ENCODE measurements at places on chromosomes 5 and 9.

DNA sequence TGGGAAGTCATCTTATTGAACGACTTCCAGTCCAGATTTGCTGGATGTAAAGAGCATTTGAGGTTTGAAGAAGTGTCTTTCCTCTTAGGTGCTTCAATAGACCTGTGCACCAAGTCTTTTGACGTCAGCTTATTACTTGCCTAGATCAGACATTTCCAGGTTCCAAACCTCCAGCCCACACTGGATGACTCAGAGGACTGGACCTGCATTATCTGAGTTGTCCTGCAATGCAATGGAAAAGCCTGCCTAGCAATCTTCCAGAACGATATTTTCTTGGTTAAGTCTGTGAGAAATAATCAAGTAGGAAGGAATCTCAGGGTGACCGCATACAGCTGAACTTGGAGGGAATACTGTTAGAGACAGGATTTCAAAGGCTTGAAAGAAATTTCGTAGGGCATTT is 147.2 kb upstream of the MOCS2 start:
- peak; percentile 96 for DNase-seq

DNA sequence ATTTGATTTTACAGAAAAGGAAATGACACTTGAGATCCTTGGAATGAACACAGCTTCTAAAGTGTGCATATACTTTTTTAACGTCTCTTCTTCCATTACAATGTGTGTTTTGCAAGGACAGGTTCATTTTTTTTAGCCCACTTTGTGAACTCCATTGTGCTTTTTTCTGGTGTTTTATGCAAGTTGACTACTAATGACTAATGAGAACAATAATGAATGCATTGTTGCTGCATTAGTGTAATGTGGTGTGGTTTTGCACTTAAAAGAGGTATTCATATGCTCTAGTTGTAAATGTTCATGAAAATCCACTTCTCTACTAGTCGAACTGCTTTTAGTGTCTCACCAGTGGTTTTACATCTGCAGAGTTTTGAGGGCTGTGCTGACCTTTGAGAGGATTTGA is 93.6 kb downstream of the UHRF2 start:
- DNase-seq, result peak; percentile 56

GRCh38 chr5:52743970-52744369 is 43.7 kb upstream of the ITGA1 start:
- peak; percentile 68 for DNase-seq

DNA sequence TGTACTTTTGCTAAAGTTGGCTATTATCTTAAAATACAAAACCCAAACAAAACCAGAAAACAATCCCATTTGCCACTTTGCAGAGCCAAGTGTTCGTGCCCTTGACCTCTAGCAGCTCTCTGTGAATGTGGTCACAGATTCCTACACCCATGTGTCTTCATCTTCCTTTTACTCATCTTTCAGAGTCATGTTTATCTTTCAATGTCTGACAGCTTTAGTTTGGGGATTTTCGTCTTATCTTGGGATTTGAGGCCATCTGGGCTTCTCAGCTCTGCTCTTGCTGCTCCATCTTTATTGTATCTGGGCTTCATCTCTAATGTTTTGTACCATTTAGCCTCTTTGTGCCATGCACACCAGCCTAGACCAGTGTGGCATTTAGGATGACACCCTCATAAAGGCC is 81.0 kb downstream of the DAPK1 start:
- peak; percentile 90 for DNase-seq

- DNase-seq, result no peak
These were observed 50.7 kb upstream of the FREM1 start for GRCh38 chr9:14960881-14961280.

DNA sequence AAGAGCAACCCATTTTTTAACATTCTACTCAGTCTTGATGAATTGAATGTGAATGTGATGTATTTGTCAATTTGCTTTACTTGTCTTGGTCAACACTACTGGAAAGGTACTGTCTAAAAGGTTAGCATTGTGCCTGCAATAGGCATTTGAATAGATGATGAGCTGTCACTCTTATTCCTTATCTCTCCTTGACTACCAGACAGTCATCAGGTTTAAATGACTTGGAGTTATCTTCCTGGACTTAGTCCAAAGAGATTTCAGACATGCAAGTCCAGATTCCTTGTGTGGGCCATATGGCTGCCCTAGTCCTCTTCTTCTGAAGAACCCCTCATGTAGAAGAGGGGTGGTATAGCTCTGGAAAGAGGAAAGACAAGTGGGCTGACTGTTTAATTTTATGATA is 4.8 kb downstream of the ARHGEF28 start:
- DNase-seq, result peak; percentile 52

DNA sequence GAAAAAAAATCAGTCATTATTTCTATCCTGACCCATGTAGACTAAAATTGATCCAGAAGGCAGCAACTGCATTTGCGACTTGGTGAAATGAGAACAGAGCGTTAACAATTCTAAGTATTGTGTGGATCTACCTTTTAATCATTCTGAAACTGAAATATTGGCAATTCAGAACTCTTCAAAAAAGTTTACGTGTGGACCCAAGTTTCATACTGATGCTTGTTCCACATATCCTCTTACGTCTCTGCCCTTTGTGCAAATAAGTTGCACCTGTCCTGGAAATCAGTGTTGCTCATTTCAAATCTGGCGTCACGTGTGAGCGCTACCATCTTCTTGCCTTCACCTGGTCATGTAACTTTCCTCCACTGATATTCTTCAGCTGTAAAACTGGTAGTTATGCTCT is 74.7 kb downstream of the NTRK2 start:
- DNase-seq, result no peak

GRCh38 chr9:111876179-111876578 is 20.4 kb upstream of the UGCG start:
- DNase-seq, result no peak

GRCh38 chr5:3592298-3592697 is 3.3 kb upstream of the IRX1 start:
- DNase-seq, result no peak

DNA sequence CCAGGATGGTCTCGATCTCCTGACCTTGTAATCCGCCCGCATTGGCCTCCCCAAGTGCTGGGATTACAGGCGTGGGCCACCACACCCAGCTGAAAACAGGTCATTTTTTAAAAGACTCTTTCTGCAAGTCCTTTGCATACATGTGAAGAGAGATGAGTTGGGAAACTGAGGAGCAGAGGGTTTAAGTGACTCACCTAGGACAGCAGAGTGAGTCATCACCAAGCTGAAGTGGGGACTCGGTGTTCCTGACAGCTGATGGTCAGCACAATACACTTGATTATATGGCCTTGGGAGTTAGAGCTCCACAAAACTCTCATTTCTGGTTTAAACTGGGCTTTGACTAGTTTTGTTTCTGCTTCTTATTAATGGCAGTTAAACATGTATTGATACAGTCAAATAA is 38.1 kb upstream of the SSBP2 start:
- DNase-seq, result peak; percentile 76

GRCh38 chr9:73133022-73133651 is 18.5 kb upstream of the ANXA1 start:
- DNase-seq, result no peak

- peak; percentile 28 for DNase-seq
These were observed 393.7 kb upstream of the SMC2 start for GRCh38 chr9:103700195-103700962.

- DNase-seq, result no peak
These were observed 375.7 kb upstream of the CDH10 start for GRCh38 chr5:25020454-25020853.

- DNase-seq, result peak; percentile 98
These were observed 294.5 kb upstream of the TAS2R1 start for GRCh38 chr5:9924614-9925013.

- no peak for DNase-seq
These were observed 30.1 kb upstream of the PRDM12 start for GRCh38 chr9:130634191-130634768.

DNA sequence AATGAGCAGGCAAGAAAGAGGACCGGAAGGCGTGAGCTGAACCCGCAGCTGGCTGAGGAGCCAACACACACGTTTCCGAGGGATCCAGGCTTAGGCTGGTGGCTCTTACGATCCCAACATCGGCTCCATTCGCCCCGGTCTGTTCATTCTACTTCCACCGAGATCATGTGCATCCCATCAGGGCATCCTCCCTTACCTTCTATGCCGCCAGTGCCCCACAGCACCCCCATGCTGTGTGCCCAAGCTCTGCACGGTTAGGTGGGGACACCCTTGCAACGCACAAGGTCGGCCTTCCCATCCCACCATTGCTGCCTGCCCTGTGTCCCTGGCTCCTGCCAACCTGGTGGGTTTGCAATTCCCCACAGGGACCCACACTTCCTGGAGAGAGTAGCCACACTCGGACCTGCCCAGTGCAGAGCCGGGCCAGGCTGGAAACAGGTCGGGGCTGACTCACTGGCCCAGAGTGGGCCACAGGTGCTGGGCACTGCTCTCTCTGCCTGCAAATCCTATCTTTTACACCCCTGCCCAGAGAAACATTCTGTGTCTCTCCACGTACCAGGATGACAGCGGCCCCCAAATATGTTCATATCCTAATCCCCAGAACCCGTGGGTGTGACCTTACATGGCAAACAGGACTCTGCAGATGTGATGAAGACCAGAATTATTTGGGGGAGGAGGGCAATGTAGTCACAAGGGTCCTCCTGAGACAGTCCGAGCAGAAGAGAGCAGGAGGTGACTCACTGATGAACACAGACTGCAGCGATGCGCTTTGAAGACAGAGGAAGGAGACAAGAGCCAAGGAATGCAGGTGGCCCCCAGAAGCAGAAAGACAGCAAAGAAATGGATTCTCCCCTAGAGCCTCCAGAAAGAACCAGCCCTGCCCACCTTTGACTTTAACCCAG is 182.2 kb downstream of the AUH start:
- peak; percentile 64 for DNase-seq

DNA sequence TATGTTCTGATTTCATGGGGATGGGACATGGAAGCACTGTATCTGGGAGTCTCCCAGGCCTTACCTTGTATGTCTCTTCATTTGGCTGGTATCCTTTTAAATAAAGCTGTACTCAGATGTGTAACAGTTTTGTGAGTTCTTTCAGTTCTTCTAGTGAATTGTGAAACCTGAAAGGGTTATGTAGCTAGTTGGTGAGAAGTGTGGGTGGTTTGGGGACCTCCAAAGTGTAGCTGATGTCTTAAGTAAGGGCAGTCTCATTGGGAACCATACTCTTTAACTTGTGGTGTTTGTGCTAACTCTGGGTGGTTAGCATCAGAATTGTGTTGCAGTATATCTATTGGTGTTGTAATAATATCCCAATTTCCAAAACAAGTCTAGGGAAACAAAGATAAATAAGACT is 166.9 kb upstream of the CCNH start:
- DNase-seq, result no peak

DNA sequence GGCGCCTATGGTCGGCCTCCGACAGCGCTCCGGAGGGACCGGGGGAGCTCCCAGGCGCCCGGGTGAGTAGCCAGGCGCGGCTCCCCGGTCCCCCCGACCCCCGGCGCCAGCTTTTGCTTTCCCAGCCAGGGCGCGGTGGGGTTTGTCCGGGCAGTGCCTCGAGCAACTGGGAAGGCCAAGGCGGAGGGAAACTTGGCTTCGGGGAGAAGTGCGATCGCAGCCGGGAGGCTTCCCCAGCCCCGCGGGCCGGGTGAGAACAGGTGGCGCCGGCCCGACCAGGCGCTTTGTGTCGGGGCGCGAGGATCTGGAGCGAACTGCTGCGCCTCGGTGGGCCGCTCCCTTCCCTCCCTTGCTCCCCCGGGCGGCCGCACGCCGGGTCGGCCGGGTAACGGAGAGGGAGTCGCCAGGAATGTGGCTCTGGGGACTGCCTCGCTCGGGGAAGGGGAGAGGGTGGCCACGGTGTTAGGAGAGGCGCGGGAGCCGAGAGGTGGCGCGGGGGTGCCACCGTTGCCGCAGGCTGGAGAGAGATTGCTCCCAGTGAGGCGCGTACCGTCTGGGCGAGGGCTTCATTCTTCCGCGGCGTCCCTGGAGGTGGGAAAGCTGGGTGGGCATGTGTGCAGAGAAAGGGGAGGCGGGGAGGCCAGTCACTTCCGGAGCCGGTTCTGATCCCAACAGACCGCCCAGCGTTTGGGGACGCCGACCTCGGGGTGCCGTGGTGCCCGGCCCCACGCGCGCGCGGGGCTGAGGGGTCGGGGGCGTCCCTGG is 561 bp downstream of the DAPK1 start:
- DNase-seq, result peak; percentile 32

- DNase-seq, result no peak
These were observed 81.7 kb upstream of the LRRTM2 start for GRCh38 chr5:138956801-138957200.

- DNase-seq, result no peak
These were observed 20.6 kb downstream of the BOD1 start for GRCh38 chr5:173595841-173596240.

GRCh38 chr9:123860603-123861002 is 69.3 kb downstream of the DENND1A start:
- no peak for DNase-seq

DNA sequence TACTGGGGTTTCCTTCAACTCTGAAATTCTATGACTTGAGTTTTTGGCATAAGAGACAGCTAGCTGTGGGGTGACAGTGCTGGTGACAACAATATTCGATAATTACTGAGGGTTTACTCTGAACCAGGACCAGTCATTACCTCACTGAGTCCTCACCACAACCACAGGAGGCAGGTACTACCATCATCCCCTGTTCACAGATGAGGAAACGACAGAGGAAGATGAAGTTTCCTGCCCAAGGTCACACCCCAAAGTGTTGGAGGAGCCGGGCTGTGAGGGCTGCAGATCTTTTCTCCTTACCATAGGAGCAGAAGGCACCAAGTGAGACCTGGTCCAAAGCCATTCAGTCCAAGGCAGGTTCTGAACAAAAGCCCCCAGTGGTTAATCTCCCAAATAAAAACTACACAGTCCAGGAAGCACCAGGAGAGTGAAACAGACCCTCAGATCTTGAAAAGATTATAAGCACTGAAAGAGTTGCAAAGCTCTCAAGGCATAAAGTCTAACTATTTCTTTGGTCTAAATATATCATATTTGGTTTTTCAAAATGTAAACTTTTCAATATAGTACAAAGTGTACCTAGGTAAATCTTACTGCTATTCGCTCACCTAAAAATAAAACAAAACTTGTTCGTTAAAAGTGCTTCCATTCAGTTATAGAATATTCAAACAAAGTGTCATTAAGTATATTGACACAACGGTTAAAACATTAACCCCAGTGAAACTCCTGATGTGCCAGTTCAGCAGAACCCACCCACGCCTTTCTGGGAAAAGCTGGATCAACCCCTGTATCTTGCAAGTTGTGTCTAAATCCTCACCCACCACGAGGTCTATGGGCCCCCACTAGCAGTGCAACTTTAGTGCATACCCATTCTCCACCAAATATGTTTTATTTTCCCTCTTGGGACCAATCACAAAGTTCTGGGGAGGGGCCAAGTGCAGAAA is 82.6 kb upstream of the EQTN start:
- no peak for DNase-seq

DNA sequence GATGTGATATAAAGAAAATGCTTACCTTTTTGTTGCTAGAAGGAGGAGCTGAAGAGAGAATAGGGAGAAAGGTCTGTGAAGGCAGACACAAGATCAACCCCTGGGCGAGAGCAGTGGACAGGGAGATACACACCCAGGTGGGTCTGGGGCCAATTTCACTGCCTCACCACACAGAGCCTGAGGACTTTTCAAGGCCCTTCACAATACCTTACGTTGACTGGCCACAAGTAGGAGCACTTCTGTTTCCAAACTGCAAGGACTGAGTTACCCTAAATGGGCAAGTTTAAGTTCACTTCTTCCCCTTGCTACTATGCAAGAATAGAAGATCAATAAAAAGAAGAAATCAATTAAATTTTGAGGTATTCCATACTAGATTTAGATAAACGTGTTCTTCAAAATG is 174.5 kb upstream of the SLC12A2 start:
- DNase-seq, result peak; percentile 62
